ENCODE measurements at places on chromosomes 16 and 17. TPM values are rescaled to one million over a fixed set of nuclear protein-coding genes. Genes with fewer than 3 reads are reported as not detected.

- DNase-seq: no peak
Observed at GRCh38 chr16:4016658-4017057, 99.6 kb downstream of the ADCY9 start.

- no peak for DNase-seq
Observed at GRCh38 chr17:6610011-6610410, 30.5 kb downstream of the KIAA0753 start.

The RRAD gene
- polyA plus RNA-seq: 2.7 TPM

GRCh38 chr17:28926366-28926765 lies 23.5 kb upstream of the DHRS13 start:
- DNase-seq: no peak

DNA sequence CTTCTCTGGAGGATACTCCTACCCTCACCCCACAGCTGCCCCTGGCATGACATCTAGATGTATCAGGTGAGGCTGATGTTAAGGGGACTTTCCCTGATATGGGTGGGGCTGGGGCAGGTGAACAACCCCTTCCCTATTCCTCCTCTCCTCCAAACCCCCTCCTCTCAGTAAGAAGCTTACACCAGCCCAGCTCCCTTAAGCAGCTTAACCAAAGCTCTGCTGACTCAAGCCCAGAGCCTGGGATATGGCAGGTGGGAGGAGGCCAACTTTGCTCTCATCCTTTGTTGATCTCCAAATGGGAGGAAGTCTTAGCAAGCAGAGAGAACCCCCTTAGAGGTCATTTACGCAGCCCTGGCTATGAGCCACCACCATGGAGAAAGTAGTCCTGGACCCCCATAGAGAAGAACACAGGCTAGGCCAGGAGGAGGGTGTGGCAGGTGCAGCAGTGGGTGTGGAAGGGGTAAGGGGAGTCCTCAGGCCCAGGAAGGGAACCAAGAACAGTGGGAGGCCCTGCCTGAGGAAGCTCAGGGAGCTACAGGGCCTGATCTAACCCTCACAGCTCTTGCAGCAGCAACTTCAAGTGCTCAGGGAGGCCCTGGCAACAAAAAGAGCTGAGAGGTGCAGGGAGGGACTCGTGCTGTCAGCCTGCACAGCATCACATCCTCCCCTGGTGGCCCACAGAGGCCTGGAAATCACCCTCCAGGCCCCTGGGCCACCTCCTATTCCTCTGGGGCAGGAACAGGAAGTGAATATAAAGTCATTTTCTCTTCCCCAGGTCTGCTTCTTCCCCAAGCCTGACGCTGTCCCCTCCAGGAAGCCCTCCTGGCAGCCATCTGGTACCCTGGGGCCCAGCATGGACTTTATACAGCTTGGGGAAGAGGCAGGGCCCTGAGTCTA lies 2.9 kb downstream of the UNC119 start:
- no peak for DNase-seq

GRCh38 chr16:937723-938122 lies 33.1 kb downstream of the LMF1 start:
- no peak for DNase-seq

GRCh38 chr16:89741342-89742014 lies 20.1 kb downstream of the ZNF276 start:
- DNase-seq: no peak

DNA sequence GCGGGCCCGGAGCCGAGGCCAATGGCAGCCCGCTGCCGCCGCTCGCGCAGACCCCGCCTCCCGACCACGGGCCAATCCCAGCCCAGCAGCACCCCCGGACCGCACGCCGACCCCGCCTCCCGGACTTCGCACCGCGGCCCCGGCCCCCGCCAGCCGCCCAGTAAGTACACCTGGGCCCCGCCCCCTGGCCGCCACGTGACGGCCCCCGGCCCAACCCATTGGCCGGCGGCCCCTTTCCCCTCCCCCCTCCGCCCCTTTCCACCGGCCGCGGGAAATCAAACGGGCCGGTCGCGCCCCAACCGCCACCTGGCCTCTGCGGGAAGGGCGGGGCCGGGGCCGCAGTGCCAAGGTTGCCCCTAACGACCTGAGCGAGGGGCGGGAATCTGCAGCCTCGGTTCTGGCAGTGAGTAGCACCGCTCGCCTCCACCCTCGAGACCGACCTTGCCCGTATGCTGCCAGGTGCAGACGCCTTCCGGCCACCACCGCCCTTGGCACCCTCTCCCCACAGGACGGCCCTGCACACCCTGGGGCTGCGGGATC lies at the start of gene YBX2:
Gene YBX2, minus strand, starts transcription at position 26 of the 540 bp plus-strand sequence. CDS start 139 bp downstream, outside the sequence.
- DNase-seq: no peak

DNA sequence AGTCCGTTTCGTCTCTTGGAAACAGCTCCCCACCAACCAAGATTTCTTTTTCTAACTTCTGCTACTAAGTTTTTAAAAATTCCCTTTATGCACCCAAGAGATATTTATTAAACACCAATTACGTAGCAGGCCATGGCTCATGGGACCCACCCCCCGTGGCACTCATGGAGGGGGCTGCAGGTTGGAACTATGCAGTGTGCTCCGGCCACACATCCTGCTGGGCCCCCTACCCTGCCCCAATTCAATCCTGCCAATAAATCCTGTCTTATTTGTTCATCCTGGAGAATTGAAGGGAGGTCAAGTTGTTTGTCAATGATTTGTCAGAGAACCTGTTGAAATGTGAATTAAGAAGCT lies 48.2 kb downstream of the IL21R start:
- DNase-seq: no peak

GRCh38 chr17:16489431-16489830 lies 2.6 kb downstream of the LRRC75A start:
- no peak for DNase-seq

The FAM171A2 gene
- polyA plus RNA-seq: 5.3 TPM

All from AG04450 (cell line).